ENCODE measurements at places on chromosomes 2 and 18.

DNA sequence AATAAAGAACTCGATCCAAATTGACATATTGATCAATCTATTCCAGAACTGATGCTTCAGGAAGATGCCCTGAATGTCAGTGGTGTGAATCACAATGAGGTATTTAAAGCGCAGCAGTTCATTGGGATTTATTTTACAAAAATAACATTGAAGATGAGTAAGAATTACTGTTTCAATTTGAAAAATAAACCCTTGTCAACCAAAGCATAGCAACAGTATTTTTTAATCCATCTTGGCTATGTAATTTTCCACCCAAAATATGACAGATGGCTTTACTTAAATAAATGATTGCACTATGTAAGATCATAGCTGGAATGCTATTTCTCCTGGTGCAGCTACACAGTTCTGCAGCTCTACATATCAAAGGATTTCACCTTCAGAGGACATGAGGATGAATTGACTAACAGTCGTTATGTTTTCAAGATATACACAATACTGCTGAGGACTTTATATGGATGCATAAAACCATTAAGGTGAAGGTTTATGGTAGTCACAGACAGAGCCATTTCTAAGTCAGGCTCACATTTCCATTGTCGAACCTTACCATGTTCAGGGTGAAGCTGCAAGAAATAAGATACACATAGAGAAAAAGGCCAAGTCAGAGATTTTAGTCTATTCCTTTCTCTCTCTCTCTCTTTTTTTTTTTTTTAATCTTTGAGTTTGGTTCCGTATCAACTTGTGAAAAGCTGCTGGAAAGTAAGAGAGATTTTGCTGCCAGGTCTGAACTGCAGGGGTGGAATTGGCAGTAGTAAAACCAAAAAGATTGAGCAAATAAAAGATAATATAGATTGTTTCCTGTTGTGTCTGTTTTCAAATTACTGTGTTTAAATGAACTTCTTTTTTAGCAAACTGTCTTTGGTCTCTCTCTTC, 398.0 kb upstream of the CDH20 start:
- no peak for DNase-seq

DNA sequence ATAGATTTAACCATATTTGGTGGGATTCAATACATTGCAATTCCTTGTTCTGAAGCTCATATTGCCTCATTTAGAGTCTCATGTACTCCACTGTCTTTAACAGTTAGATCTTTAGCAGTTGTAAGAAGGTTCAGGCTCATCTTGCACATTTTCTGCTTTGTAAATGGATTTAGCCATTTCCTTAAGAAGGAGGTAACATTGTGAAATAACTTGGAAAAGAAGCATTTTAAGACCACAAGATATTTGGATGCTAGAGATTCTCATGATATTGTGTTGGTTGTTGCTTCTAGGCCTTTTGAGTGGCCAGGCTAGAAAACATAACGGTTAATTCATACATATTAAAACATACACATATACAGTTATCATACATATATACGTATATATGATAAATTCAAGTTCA, 445.8 kb upstream of the NXPH2 start:
- DNase-seq: no peak

DNA sequence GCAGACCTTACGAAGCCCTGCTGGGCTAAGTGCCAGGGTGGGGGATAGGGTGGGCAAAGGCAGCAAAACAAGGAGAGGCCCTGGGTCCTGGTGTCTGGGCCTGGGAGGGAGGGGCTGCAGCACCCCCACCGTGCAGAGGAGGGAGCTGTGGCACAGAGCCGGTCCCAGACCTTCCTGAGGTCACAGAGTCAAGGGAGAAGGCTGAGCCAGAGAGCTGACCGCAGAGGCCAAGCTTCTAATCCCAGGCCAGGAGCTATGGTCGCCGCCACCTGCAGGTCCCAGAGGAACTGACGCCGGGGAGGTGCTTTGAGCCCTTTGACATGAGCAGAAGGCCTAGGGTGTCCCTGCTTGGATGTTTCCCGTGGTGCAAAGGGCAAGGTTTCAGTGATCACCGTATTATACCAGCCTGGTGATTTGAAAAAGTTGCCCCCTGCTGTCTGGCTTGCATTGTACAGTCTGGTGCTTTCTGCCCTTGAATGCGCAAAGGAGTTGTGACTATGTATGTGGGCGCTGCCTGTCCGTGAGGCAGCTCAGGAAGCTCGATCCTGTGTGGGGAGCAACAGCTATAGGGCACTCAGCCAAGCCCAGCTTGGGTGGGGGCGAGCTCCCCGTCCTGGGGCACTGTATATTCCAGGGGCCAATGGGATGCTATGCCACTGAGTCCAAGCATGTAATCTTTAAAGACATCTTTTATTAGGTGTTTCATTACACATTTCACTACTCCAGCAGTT, 44.3 kb downstream of the EDAR start:
- DNase-seq: no peak

DNA sequence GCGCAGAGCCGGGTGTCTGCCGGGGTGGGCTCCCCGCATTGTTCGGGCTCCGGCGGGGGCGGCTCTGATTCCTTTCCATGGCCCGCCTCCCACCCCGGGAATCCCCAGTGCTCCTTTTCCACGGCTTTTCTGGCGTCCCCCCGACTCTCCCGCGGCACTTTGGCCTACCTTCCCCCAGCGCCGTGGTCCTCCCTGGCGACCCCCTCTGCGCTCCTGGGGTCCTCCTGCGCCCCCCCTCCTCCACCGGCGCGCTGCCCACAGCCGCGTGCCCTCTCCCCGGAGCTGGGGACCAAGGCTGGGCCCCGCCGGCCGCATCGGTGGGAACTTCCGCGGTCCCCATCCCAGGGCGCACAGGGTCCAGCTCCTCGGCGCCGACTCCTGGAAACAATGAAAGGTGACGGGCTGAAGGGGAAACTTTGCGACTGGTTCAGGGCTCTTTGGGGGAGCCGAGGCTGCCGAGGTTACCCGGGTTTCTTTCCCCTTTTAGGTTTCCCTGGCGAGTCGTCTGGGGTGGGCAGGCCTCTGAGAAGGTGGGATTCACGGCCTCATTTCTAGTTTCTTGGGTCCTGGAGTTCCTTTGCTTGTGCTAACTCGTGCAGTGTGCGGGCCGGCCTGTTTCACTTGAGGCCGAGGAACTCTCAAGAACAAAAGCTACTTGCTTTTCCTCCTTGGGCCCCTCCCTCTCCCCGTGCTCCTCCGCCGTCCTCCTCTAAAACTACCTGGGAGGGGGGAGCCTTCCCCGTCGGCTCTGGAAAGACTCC, 2.2 kb downstream of the TGIF1 start:
- peak; percentile 29 for DNase-seq

DNA sequence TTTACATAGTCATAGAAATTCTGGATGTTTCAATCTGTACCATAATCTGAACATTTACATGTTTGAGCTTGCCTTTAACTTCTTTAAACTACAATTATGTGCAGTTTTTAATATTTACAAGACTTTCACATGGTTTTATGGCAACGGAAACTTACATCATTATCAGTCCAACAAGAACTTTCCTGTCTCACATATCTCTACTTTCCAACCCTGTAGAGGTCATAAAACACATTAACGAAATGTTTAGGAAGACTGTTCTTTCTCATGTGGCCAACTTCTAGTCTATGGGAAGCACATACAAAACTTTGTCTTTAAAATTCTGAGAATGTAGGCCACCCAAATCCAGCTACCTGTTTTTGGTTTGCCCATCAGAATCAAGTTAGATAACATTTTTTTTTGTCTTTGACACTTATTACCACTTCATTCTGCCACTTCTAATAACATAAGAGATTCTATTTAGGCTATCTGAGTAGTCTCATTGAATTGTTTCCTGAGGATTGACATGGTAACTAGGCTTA, 693.2 kb downstream of the KCNJ3 start:
- DNase-seq: no peak

GRCh38 chr18:42112657-42113420, 157.8 kb downstream of the PIK3C3 start:
- DNase-seq: no peak

GRCh38 chr2:144481666-144482065, 38.3 kb downstream of the ZEB2 start:
- no peak for DNase-seq

DNA sequence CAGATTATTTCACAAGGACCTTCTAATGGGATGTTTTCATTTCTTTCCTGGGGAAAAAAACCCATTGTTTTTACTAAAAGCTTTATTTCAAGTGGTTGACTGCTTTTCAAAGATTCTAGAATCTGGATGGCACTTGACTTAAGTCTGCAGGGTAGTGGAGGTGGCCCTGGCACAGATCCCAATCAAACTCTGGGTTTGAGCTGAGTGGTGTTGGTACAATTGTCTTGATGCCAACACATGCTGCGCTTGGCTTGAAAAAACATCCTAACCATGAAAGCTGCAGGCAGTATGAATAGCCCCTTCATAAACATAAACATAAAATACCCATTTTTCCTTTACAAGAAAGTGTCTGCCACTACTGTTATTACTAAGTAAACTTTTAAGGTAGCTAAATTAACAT, 3.6 kb downstream of the PAPOLG start:
- no peak for DNase-seq
